ENCODE measurements at places on chromosomes 3 and 15.
A peak's percentile ranks its signal among the peaks of the same experiment; 100 is the strongest.

GRCh38 chr3:112379020-112379690 is 46.2 kb downstream of the CD200 start:
- DNase-seq = no peak

DNA sequence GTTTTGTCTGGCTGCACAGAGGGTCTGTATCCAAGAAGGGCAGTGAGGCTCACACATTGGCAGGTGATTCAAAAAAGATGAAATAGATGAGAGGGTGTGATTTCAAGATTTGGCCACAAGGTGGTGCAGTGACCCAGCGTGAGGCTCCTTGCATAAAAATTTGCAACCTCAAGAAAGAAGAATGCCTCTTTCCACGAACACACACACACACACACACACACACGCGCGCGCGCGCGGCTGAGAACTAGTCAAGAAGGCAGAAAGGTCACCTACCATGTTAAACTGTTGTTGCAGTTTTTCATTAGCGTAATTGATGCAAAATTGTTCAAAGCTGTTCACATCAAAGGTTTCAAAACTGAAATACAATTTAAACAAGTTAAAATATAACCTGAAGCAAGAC is 39.2 kb downstream of the MYO5C start:
- peak; percentile 68 for DNase-seq

DNA sequence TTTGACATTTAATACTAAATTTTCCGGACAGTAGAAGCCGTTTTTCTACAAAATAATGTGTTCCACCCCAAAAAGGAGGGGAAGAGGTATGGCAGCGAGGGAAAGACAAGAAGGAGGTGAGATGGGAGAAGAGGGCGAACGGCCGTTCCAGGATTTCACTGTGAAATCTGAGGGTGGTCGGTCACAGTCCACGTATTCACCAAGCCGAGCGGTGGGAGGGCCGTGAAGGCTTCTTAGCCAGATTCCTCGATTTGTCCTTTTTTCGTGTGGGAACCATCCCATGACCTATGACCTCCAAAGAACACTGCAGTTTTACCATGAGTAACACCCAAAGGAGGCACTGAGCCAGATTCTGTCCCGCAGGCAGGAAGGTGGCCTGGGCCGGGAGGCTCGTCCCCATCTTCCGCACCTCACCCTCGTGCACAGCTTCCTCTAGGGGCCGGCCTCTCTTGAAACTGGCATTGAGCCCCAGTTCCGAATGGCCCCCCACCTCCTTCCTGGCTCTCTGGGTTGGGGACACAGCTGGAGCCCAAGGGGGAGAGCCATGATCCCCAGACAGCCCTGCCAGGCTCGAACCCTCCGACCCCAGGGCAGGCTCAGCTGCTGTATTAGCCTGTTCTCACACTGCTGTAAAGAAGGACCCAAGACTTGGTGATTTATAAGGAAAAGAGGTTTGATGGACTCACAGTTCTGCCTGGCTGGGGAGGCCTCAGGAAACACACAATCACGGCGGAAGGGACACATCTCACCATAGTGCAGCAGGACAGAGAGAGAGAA is 23.7 kb downstream of the XXYLT1 start:
- no peak for DNase-seq

DNA sequence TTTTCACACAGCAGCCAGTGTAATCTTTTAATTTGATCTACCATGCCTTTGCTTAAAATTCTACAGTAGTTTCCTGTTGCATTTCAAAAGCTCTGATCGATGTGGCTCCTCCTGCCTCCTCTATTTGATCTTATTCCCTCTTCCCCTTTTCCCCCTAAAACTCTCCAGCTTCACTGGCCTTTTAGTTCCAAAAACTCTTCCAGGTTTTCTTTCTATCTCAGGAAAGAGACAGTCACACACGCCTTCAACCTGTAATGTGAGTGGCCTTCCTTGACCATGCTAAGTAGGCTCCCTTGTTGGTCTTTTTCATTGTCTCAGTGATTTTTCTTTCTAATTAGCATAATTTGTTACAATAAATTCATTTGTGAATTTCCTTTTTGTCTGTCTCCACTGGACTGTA is 985 bp downstream of the TEX9 start:
- DNase-seq = no peak

- no peak for DNase-seq
These were observed 126.9 kb upstream of the CNTN4 start for GRCh38 chr3:1971780-1972179.

Measured in activated T-cell treated with anti-CD3 and anti-CD28 coated beads, Interleukin-2, amount 50 U/mL, for 4 hours (primary cell).